ENCODE measurements at places on chromosomes 5 and 9.

GRCh38 chr9:28868228-28868990 is 1295.1 kb upstream of the C9orf72 start:
- no peak for DNase-seq

DNA sequence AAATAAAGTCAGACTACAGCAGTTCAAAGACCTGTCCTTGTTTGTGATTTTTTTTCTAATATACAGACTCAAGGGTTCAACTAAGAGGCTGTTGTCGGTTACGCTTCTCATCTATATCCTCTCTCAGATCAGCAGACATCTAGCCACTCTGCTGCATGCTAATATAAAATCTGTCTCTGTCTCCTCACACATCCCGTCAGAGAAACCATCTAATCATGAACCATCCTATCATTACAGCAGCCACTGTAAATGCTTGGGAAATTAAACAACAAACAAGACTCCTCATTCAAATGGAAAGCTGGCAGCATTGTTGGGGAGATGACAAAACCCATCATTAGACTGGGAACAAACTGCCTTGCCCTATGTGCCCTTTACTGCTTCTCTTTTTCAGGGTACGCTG is 94.8 kb downstream of the SEMA5A start:
- DNase-seq, result no peak

DNA sequence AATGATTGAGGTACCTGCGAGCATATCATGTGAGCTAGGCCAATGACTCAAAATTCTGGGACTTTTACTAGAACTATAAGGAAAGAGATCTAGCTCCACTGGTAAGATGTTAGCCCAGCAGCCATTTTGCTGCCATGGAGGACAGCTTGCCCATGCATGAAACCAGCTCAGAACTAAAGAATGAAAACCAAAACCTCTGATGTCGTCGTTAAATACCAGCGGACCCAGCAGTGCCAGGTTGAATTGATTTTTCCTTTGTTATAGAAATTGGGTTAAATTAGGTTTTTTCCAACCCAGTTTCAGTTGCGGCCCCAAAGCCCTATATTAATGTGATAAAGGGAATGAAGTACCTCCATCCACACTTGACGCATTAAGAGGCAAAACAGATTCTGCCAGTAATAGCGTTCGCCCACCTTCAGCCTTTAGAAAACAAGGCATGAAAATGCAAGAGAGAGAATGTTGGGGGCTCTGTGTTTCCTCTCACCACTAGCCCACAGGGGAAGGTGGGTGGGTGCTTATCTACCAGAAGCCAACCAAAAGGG is 5.5 kb upstream of the ITK start:
- no peak for DNase-seq

DNA sequence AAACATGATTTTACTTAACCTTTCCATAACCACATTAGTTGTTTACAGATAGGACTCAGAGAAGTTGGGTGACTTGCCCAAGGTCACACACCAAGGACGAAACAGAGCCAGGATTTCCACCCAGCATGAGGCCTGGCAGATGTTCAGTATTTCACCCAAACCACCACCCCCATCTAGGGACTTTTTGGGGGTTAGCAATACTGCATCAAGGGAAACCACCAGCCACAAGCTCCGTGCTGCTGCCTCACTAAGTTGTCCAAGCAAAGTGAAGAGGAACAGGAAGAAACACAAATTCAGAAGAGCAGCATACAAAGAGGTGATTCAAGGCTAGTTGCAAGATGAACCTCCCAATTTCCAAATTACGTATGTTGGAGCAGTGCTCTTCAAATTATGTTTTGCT is 219.6 kb upstream of the RORB start:
- DNase-seq, result no peak

DNA sequence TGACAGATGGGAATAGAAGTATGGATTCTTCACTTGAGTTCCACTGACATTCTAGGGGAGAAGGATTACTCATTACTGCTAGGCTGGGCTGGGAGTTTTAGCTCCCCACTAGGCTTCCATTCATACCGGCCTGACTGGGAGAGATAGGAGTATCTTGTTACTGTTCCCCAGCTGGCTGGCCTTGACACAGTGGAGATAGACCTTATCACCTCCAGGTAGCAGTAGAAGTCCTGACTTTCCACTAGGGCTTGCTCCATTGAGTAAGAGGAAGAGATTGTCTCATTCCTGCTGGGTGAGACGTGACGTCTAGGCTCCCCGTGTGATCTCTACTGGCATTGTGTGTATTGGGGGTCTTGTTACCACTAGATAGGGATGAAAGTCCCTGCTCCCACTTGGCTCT is 156.4 kb downstream of the CACNA1B start:
- no peak for DNase-seq

DNA sequence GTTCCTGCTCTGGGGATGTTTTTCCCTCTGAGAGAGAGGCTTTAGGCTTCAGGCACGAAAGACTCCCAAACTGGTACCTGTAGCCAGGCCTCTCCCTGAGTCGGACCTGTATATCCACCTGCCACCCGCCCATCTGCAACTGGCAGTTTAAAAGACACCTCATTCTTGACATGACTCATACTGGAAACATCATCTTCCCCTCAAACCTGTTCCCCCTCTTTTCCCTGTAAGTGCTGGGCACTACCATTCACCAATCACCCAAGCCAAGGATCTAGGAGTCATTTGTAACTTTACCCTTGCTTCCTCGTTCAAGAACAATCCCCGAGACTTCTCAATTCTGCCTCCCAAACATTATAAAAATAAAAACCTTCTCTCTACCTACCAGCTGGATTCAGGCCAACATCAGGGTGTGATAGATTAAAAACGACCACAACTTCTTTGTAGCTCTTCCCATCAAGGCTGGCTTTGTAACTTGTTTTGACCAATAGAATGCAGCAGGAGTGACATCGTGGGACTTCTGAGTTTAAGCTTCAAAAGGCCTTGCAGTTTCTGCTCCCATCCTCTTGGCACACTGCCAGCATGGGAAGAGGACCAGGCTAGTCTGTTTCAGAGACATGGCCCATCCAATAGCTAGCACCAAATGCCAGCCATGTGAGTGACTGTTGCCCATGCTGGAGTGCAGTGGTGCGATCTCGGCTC is 1.8 kb upstream of the WDR31 start:
- DNase-seq, result no peak
